ENCODE measurements at places on chromosomes 11 and 22.
A peak's percentile ranks its signal among the peaks of the same experiment; 100 is the strongest.

DNA sequence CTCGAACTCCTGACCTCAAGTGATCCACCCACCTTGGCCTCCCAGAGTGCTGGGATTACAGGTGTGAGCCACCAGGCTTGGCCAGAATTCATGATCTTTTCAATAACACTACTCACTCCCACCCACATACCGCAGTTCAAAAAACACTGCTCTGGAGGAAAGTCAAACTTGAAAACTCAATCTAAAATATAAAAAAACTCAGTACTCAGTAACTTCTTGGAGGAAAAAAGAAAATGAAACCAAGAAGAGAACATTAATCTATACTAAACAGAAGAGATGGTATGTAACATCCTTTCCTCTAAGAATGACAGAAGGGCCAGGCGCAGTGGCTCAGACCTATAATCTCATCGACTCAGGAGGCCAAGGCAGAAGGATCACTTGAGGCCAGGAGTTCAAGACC, 58.3 kb downstream of the MRTFA start:
- peaks cover 10% of the 10 kb centered on the region for H3K36me3 ChIP-seq
- no peak overlapping the region for H3K4me3 ChIP-seq
- peaks cover 2% of the 10 kb centered on the region for H3K4me1 ChIP-seq
- H3K27me3 ChIP-seq = no peaks in the 10 kb centered on the region

- no peaks in the 10 kb centered on the region for H3K27me3 ChIP-seq
- H3K4me1 ChIP-seq = peaks cover 42% of the 10 kb centered on the region
- no peak overlapping the region for H3K27ac ChIP-seq
- DNase-seq = no peak
Measured at GRCh38 chr11:11845071-11845470, 3.3 kb downstream of the USP47 start.

DNA sequence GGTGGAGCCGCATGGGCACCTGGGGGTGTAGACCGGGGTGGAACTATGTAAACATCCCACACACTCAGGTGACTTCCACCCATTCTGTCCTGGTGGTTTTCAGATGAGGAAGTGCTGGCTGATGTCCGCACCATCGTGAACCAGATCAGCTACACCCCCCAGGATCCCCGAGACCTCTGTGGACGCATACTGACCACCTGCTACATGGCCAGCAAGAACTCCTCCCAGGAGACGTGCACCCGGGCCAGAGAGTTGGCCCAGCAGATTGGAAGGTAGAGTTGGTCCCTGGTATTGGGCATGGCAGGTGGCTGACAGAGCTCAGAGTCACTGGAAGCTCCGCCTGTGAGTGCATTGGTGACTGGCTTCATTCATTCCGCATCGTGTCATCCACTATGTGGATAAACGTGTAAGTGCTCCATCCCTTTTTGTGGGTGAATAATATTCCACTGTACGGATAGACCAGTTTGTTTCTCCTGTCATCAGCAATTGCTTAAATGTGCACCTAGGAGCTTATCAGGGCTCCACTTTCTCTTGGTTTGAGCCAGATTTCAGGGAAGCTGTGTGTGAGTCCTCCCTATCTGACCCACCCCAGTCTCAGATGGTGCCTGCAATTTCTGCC, 29.9 kb downstream of the NADSYN1 start:
- H3K4me3 ChIP-seq = no peak overlapping the region
- H3K27ac ChIP-seq = no peak overlapping the region
- no peaks in the 10 kb centered on the region for H3K27me3 ChIP-seq
- peaks cover 8% of the 10 kb centered on the region for H3K4me1 ChIP-seq

DNA sequence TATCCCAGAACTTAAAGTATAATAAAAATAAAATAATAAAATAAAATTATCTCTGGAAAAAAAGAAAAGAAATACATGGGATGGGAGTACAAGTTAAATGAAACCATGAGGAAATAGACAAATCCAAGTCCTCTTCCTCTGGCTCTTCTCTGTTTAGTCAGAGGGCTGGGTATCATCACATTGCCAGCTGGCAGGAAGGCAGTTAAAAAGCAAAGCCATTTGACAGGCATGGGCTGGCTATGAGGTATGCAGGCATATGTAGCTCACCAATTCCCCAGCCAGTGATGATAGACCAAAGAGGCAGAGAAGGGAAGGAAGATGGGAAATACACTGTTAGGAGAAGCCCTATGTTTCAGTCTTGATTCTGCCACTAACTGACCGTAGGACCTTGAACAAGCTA, 6.5 kb downstream of the LYVE1 start:
- H3K36me3 ChIP-seq = no peaks in the 10 kb centered on the region
- no peak for DNase-seq
- H3K4me3 ChIP-seq = no peak overlapping the region
- peaks cover 4% of the 10 kb centered on the region for H3K4me1 ChIP-seq
- H3K27me3 ChIP-seq = no peaks in the 10 kb centered on the region

DNA sequence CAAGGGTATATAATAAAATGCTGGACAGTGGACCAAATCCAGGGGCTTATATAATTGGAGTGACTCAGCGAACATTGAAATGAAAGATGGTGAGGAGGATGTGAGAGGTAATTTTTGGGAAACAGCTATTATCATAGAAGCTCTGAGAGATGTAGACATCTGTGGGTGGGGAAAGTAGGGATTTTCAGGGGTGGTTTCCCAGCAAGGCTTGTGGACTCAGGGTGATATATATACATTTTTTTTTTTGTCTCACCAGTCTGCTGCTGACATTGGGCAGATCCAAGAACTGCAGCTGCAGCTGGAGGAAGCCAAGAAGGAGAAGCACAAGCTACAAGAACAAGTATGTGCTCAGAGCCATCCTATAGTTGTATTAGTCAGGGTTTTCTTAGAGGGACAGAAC, 208.1 kb downstream of the MYO18B start:
- H3K36me3 ChIP-seq = no peaks in the 10 kb centered on the region
- H3K4me3 ChIP-seq = no peak overlapping the region
- H3K4me1 ChIP-seq = no peaks in the 10 kb centered on the region
- H3K27ac ChIP-seq = no peak overlapping the region

- peaks cover 4% of the 10 kb centered on the region for H3K27me3 ChIP-seq
- H3K4me3 ChIP-seq = no peak overlapping the region
- H3K27ac ChIP-seq = no peak overlapping the region
- peaks cover 9% of the 10 kb centered on the region for H3K4me1 ChIP-seq
Measured at GRCh38 chr11:29163231-29163630, 853.6 kb downstream of the KCNA4 start.

- H3K27ac ChIP-seq = no peak overlapping the region
- H3K4me3 ChIP-seq = no peak overlapping the region
- H3K27me3 ChIP-seq = peaks cover 11% of the 10 kb centered on the region
- no peaks in the 10 kb centered on the region for H3K36me3 ChIP-seq
- no peak for DNase-seq
Measured at GRCh38 chr11:19306179-19306944, 65.6 kb upstream of the E2F8 start.

DNA sequence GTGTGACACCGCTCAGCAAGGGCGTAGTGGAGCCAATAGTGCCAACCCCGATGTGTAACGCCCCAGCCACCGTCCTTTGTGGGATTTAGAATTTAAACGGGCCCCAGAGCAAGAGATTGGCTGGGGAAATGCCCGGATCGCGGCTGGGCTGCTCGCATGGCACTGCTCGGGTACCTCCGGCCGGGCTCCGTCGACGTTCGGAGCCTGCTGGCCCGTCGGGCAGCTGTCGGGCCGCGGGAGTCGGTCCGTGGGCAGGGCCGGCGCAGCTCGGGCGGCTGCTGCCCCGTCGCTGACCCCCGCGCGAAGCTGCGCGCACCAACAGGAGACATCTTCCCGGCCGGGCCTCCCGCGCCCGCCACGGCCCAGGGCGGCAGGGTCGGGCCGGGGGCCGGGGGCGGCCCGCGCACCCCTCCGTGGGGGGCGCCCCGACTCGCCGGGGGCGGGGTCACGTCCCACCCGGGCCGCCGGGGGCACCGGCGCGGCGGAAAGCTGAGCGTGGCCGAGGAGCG, 1.3 kb upstream of the KDM2A start:
- peak overlapping the region; percentile 87 for H3K4me3 ChIP-seq
- H3K27ac ChIP-seq = peak overlapping the region; percentile 93
- H3K27me3 ChIP-seq = no peaks in the 10 kb centered on the region
- H3K4me1 ChIP-seq = peaks cover 13% of the 10 kb centered on the region
- no peak for DNase-seq
- no peaks in the 10 kb centered on the region for H3K36me3 ChIP-seq

DNA sequence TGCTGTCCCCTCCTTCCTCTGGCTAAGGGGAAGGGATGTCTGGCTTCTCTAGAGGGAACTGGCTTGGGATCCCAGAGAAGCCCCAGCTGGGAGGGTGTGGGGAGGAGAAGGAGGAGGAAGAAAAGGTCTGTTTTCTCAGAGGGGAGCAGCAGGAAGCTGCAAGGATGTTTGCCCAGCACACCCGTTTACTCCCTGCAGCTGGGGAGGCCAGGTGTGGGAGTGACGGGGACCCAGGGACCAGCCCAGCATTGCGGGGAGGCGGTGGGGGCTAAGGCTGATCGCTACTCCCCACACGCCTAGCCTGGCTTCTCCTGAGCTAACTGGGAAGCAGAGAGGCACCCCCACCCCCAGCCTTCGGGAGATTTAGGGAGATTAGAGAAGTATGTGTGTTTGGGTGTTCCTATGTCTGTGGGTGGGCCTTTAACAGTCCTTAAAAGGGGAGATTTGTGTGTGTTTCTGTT, 3.9 kb downstream of the CREB3L1 start:
- no peak for DNase-seq
- H3K27ac ChIP-seq = no peak overlapping the region
- no peaks in the 10 kb centered on the region for H3K36me3 ChIP-seq
- H3K27me3 ChIP-seq = peaks cover 35% of the 10 kb centered on the region
- H3K4me3 ChIP-seq = peak overlapping the region; percentile 3
